Activated gamma-delta T cell treated with anti-CD3 and anti-CD28 coated beads, Interleukin-2, amount 50 U/mL, for 16 hours (primary cell): ENCODE measurements at places on chromosomes 12 and 14.

DNA sequence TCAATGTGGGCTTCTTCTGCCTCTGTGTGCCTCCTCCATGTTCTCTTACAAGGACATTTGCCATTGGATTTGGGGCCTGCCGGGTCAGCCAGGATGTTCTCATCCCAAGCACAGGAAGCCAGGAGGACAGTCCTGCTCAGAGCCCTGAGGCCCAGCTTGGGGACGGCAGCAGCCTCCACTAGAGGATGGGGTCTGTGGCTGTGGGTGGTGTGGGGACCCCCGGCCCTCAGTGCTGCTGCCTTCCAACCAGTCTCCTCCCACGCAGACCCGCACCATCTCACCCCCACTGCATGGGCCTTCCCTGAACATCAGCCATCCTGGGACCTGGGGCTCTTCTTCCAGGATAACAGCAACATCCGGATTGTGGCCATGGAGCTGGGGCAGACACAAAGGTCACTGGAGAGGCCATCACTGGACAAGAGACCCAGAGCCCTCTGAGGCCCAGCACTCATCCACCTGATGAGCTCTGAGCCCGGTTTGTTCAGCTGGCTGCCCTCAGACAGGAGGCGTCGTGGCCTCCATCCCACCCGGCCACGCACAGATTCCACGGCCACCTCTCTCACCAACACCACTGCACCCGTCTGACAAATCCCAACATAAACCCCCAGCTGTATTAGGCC lies 56.5 kb upstream of the C14orf180 start:
- no peak for DNase-seq

DNA sequence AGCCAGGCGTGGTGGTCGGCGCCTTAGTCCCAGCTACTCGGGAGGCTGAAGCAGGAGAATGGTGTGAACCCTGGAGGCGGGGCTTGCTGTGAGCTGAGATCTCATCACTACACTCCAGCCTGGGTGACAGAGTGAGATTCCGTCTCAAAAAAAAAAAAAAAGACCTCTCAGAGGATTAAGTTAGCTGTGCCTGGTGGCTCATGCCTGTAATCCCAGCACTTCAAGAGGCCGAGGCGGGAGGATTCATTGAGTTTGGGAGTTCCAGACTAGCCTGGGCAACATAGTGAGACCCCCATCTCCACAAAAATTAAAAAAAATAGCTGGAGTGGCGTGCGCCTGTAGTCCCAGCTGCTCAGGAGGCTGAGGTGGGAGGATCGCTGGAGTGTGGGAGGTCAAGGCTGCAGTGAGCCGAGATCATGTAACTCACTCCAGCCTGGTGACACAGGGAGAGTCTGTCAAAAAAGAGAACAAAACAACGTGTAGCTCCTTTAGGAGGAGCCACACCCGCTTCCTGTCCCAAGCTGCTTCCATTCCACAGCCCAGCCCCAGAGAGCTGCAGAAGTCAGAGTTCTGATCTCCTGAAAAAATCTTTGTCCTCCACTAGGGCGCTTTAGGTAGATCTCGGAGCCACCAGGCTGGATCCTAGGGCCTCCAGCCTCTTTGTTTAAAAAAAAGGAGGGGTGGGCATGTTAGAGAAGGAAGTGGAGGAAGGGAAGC lies 11.5 kb upstream of the ULK1 start:
- no peak for DNase-seq

DNA sequence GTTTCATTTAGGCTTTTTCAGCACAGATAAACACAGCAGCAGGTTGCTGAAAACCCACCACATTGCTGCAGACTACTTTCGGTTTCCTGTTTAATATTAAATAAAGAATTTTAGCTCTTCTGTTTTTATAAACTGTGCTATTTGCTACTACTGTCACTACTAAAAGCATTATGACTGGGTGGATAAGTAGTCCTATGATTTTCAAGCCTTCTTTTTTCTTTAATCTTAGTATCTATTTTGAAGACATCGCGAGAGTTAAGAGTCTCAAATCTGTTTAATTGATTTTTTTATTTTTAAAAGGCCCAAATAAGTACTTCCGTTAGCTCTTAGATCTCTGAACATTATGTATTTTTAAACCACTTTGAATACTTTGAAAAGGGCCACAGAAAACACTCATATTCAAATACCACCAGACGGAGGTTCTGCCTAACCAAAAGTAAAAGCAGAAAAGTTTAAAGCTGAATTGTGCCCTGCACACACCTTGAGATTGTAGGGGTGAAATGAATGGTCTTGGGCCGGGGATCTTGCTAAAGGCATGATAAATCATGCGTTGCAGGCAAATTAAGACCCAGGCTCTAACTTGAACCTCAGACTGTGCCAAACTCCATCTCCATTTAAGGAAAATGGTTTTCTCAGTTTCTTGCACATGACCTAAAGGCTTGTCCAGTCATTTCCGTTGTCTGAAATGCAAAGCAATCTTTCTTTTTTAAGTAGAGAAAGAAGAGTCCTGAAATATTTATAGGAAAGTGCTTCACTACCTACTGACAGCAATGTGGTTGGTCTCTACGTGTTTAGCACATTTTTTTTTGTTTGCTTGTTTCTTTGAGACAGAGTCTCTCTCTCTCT lies 13.6 kb upstream of the FOXN3 start:
- no peak for DNase-seq

- DNase-seq, result no peak
Measured at GRCh38 chr14:90137807-90138206, 76.0 kb downstream of the KCNK13 start.

- peak; percentile 45 for DNase-seq
Measured at GRCh38 chr12:121110211-121110940, 22.3 kb upstream of the P2RX7 start.

GRCh38 chr12:6072302-6072752 lies 52.1 kb downstream of the VWF start:
- no peak for DNase-seq

GRCh38 chr14:80186301-80186800 lies 25.0 kb downstream of the DIO2 start:
- no peak for DNase-seq

- no peak for DNase-seq
Measured at GRCh38 chr12:4996714-4997113, 47.0 kb upstream of the KCNA5 start.

DNA sequence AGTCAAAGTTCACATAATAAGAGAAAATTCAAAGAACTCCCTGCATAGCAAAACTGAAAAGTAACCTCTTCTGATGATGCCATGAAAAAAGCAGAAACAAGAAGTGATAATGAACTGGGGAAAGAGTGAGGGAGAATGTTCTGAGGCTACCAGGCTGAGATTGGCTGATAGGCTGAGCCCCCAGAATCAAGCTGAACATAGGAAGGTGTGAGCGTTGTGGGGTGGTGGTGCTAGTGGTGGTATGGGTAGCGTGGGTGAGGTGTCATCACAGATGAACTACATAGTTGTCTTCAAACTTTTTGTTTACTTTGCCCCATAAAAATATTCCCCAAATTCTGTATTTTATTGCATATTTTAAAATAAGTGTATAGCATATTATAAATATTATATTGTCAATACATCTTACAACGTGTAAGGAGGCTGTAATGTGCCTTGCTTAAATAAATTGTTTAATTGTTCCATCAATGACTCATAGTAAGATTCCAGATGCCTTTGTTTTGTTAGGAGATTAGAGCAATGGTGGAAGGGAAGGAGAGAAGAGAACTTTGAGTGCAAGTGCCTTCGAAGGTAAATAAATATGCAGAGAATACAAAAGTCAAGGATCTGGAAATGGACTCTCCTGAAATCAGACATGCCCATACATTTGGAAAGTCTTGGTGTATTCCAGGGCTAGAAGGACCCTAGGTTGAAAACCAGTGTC lies 15.8 kb upstream of the CFAP54 start:
- DNase-seq, result peak; percentile 31

GRCh38 chr14:55404173-55404854 lies 7.3 kb downstream of the ATG14 start:
- DNase-seq, result no peak

DNA sequence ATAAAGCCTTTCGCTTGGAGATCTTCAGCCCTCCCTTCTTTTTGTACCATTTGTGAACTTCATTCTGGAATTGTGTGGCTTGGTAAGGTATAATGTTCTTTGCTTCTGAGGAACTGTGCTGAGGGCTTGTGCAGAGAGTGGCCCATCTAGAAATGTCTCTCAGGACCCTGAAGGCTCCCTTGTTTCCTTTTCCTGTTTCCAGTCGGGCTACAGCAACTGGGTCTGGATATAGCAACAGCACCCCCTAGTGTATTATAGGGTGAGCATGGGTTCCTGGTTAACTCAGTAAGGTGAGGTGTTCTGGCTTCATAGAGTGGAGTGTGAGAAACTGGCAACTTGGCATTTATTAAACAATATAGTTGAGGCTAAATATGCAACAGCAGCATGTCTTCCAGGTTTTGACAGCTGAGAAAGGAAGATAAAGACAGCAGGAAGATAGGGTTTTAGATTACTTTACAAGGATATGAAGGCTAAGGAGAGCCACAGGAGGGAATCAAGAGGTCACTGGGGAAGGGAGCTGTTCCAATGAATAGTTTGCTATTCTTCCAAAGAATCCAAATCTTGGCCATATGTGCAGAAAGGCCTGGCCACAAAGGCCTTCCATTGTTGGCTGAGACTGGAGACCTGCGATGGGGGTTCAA lies 49.1 kb upstream of the RNU6-8 start:
- DNase-seq, result peak; percentile 11

DNA sequence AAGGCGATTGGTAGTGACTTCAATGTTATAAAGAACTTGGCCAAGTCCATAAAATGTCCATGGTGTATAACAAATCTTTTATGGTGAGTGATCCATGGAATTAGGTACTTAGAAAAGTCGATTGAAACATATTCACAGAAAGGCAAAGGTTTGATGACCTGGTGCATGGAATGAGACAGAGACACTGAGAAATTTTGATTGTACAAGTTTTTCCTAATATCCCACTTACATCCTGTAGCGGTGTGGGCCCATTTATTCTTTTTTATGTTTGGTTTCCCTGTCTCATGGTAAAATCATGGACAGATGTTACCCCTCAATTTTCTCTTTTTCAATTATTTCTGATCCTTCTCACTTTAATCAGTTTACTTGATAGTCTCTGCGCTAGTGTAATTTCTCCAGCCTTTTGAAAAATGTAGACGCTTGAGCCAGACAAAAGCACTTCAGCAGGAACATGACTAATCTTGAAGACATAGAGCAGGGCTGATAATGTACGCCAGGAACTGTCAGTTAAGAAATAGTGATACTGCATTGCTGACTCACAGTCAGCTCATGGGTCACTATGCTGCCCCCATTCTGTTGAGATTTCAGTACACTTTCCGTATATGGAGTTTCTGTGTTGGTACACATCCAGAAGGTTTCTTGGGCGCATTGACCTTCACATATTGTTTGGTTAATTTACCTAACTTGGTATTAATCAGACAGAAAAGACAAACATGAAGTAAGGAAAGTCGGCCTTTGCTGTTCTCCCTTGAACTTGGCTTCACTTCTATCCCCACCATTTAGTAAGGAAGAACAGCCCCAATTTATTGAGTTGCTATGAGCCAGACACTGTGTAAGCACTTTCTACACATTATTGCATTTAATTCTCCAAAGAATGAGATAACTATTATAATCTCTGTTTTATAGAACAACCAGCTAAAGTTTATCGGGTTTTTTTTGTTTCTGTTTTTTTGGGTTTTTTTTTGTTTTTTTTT lies 841.7 kb downstream of the DIO2 start:
- DNase-seq, result no peak

- no peak for DNase-seq
Measured at GRCh38 chr12:2242216-2242615, 189.4 kb downstream of the CACNA1C start.

DNA sequence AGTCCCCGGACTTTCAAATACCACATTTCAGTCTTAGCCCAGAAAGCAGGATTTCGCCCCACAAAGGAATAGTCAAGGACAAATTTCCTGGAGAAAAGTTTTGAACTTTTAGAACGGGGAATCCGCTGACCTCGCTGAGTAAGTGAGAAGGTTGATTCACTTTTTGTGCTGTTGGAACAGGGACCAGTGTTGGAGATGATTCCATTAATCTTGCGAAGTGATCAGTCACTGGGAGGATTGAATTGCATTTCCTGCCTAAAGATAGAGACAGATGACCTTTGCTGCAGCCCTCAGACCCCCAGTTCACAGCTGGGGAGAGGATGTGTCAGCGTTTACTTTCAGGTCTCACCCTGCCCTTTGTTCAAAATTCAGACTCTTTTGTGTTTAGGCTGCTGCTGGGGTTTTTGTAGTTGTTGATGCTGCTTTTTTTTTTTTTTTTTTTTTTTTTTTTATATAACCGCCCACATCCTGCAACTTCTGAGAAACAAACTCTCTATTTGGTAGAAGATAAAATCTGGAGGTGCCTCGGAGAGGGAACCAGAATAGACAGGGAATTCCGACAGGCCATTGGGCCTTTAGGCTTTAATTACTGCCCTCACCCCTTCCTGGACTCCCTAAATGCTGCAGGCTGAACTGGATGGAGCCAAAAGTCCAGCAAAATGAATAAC lies 9.8 kb upstream of the KDM2B start:
- peak; percentile 63 for DNase-seq

- DNase-seq, result no peak
Measured at GRCh38 chr12:22641353-22642053, 16.5 kb downstream of the ETNK1 start.
